HFFc6 (cell line): ENCODE measurements at places on chromosomes 2 and 18.

- peaks cover 70% of the 10 kb centered on the region for H3K27me3 ChIP-seq
- no peak overlapping the region for H3K27ac ChIP-seq
- H3K4me1 ChIP-seq, result no peaks in the 10 kb centered on the region
- no peaks in the 10 kb centered on the region for H3K36me3 ChIP-seq
- no peak for DNase-seq
Observed at GRCh38 chr2:45002686-45003085, 6.6 kb downstream of the SIX2 start.

GRCh38 chr18:77765468-77765867 is 515.8 kb downstream of the GALR1 start:
- peaks cover 9% of the 10 kb centered on the region; the same call in 1 of the 2 replicates for H3K36me3 ChIP-seq
- no peak for DNase-seq
- no peak overlapping the region for H3K27ac ChIP-seq
- peaks cover 2% of the 10 kb centered on the region for H3K27me3 ChIP-seq

GRCh38 chr2:32780961-32781360 is 153.1 kb downstream of the TTC27 start:
- no peak overlapping the region for H3K4me3 ChIP-seq
- peaks cover 35% of the 10 kb centered on the region for H3K36me3 ChIP-seq
- no peaks in the 10 kb centered on the region for H3K27me3 ChIP-seq

DNA sequence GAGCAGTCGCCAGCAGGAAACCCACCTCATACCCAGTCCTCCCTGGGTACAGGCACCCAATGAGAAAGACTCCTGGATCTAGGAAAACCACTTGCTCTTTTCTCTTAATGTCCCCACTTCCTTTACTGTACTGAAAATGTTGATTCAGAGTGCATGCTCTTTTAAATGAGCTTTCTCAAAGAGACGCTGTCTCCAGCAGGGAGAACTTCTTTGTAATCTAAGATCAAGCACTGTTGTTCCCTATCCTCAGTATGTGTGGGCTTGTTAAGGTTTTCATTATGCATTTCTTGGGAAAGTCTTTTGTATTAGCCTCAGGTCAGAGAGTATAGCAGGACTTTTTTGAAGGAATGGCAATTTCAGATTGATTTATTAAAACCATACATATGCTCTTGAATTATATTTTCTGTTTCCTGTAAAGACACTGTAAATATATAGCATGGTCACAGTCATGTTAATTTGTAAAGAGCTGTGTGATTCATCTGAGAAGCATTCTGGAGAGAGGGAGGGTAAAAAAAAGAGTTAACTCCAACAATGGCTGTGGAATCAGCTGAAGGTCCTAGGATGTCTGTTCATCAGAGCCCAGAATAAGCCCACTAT is 178.1 kb downstream of the MGAT5 start:
- peak overlapping the region; percentile 46 for H3K27ac ChIP-seq
- peaks cover 35% of the 10 kb centered on the region for H3K4me1 ChIP-seq
- H3K27me3 ChIP-seq, result no peaks in the 10 kb centered on the region; the same call in 1 of the 2 replicates
- H3K36me3 ChIP-seq, result peaks cover 63% of the 10 kb centered on the region

DNA sequence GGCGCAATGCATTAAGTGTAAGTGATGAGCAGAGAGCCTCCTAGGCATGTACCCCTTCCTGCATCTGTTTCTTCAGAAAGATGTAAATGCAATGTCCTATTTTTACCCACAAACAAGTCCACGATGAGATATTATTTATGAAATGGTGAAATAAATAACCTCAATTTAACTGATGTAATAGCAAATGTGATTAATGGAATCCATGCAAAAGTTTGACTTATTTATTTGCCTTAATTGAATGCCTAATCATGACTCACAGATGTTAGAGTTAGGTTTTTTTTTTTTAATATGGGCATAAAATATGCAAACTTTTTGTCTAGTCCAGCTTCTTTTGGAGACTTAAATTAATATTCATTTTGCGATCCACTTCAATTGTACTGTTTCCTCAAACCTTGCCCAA is 67.7 kb upstream of the ITGA4 start:
- H3K27me3 ChIP-seq, result no peaks in the 10 kb centered on the region
- no peak for DNase-seq
- no peaks in the 10 kb centered on the region for H3K36me3 ChIP-seq
- peaks cover 20% of the 10 kb centered on the region for H3K4me1 ChIP-seq

DNA sequence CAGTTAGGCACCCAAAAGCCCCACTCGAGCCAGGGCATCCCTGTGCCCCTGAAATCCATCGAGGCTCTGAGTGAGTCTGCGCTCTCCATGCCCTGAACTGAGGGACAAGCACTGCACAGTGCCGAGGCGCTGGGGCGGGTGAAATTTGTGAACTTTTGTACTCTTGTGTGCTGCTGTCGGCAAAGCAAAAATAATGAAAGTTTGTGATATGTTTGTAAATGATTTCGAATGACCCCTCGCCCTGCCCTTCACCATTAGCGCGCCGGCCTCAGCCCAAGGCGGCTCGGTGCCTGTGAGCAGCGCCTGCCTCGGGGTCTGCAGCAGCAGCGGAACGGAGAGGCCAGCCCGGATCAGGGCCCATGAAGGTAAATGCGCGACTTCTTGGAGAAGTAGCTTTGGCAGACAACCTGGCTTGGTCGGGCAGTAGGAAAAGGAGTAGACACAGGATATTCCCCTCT is 1.8 kb upstream of the HOXD4 start:
- H3K4me1 ChIP-seq, result peaks cover 17% of the 10 kb centered on the region; the same call in 1 of the 2 replicates
- no peaks in the 10 kb centered on the region; the same call in 1 of the 2 replicates for H3K36me3 ChIP-seq
- peaks cover 72% of the 10 kb centered on the region for H3K27me3 ChIP-seq
- DNase-seq, result no peak

DNA sequence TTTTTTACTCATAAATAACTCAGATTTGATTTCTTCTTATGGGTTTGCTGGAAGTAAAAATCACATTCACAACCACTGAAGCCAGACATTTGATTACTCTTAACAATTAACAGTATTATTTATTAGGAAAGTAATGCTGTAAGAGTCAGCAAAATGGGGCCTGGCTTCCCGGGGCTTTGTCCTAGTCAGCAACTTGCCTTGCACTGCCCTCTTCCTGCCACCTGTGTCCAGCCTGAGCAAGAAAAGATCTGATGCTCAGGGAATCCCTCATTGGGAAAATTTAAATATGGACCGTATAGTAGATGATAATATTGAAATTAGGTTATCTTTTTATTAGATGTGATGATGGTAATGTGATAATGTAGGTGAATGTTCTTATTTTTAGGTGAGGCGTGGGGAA is 30.8 kb upstream of the ACYP2 start:
- no peaks in the 10 kb centered on the region for H3K36me3 ChIP-seq
- DNase-seq, result no peak
- H3K4me3 ChIP-seq, result no peak overlapping the region
- H3K4me1 ChIP-seq, result peaks cover 38% of the 10 kb centered on the region
- H3K27ac ChIP-seq, result no peak overlapping the region

DNA sequence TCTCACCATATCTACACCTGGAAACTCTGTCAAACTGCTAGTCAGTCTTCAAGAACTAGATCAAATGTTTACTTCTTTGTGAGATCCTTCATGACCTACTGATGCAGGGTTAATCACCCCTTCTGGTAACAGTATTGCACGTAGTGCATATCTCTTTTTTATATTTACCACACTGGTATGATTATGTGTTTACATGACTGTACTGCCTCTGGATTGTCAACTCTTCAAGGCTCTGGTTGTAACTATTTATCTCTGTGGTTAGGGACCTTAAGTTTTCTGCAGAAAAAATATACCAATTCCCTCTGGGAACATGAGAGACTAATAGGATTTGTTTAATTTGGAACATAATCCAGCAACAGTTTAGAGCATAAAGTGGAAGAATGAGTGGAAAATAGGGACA is 135.5 kb downstream of the PDE1A start:
- H3K27me3 ChIP-seq, result no peaks in the 10 kb centered on the region
- no peaks in the 10 kb centered on the region for H3K36me3 ChIP-seq
- no peaks in the 10 kb centered on the region for H3K4me1 ChIP-seq
- no peak overlapping the region for H3K27ac ChIP-seq
- no peak for DNase-seq
- no peak overlapping the region for H3K4me3 ChIP-seq

GRCh38 chr18:31225668-31226067 is 63.0 kb upstream of the DSC1 start:
- no peaks in the 10 kb centered on the region for H3K4me1 ChIP-seq
- no peaks in the 10 kb centered on the region for H3K36me3 ChIP-seq
- H3K27me3 ChIP-seq, result no peaks in the 10 kb centered on the region; the same call in 1 of the 2 replicates
- H3K4me3 ChIP-seq, result no peak overlapping the region
- DNase-seq, result no peak

- H3K27me3 ChIP-seq, result no peaks in the 10 kb centered on the region; the same call in 1 of the 2 replicates
- H3K4me1 ChIP-seq, result peaks cover 43% of the 10 kb centered on the region
- H3K4me3 ChIP-seq, result peak overlapping the region; percentile 66
- peak; percentile 66 for DNase-seq
Observed at GRCh38 chr2:12555012-12555645, 161.6 kb upstream of the TRIB2 start.

DNA sequence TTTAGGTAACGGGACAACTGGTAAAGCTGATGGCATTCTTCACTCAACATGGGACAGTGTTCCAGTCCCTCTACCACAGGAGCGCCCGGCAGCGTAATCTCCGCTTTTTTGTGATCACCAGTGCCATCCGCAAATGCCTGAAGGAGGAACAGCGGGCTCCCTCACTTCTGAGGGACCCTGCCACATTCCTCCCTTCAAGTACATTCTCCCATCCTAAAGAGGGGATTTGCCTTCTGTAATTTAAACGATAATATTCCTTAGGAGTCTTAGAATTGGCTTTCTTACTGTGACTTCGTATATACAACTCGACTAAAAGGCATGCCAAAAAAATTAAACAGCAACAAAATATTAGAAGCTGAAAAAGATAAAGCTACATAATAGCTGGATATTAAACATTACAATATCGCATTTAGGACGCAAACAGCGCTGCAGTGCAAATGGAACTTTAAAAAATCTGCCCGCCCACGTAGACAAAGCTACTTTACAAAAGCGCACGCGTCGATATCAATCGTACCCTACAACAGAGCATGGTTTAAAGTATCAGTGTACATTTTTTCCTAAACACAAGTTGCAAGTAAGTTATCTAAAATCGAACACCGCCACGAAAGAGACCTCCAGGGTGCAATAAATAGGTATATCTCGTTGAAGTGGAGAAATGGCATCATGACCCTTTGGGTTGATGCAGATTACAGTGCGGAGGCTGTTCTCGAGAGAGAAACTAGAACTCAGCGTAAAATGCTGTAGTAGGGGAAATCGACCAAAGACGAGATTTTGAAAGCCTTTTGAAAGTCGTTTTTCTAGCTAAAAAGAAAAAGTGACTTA is 2.3 kb upstream of the VSNL1 start:
- H3K36me3 ChIP-seq, result no peaks in the 10 kb centered on the region
- peaks cover 15% of the 10 kb centered on the region for H3K4me1 ChIP-seq
- peak overlapping the region; percentile 33; the same call in 1 of the 2 replicates for H3K4me3 ChIP-seq
- DNase-seq, result no peak
- H3K27ac ChIP-seq, result no peak overlapping the region

DNA sequence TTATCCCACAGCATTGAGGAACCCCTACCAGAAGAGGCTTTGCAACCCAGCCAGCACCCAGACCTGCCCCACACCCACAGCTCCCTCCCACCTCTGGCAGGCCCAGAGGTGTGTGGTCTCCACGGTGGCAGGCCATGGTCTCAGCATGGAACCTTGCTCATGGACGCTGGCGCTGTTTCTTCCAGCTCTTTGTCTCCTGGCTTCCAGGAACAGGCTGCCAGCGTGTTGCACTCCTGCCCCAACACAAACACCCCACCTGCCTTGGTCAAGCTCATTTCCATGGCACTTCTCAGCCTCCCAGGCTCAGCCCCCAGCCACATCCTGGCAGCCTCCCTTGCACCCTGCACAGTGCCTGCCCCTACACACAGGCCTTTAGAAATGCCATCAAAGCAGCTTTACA is 31.7 kb downstream of the EN1 start:
- H3K27me3 ChIP-seq, result peaks cover 35% of the 10 kb centered on the region
- no peak overlapping the region for H3K4me3 ChIP-seq
- H3K27ac ChIP-seq, result no peak overlapping the region
- no peak for DNase-seq
- no peaks in the 10 kb centered on the region for H3K36me3 ChIP-seq
- H3K4me1 ChIP-seq, result no peaks in the 10 kb centered on the region

DNA sequence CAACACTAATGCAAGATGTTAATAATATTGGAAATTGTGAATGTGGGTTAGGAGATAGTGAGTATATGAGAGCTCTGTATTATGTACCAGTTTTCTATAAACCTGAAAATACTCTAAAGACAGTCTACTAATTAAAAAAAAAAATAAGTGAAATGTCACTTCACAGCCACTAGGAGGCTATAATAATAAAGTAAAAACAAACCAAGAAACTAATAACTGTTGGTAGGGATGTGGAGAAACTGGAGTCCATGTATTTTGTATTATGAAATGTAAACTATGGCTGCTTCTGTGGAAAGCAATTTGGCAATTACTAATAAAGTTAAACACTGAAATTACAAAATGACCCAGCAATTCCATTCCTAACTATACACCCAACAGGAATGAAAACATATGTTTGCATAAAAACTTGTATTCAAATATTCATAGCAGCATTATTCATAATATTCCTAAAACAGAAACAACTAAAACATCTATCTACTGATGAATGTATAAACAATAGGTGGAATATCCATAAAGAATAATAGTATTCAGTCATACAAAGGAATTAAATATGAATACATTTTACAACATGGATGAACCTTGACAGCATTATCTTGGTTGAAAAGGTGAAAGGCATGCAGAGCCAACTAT is 36.2 kb downstream of the CCDC178 start:
- H3K27ac ChIP-seq, result no peak overlapping the region
- no peaks in the 10 kb centered on the region for H3K27me3 ChIP-seq
- H3K4me3 ChIP-seq, result no peak overlapping the region
- no peaks in the 10 kb centered on the region for H3K4me1 ChIP-seq

DNA sequence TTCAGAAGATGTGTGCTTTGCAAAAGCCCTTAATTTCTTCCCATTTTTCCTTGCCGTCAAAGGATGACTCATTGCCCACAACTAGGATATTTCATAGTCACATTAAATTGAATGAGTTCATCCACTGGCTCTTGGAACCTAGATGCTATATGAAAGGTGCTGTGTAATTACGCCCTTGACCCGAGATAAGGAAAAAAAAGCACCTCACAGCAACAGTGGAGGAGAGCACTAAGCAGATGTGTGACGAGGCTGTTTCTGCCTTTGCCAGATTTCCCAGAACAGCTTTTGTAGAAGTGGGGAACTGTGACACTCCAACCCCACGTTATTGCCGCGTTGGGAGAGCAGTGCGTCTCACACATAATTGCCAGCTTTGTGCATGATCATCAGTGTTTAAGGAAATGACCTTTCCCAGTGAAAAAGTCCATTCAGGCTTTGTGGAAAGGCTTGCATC is 33.3 kb upstream of the TMEM87B start:
- no peaks in the 10 kb centered on the region for H3K36me3 ChIP-seq
- peak; percentile 13 for DNase-seq
- peaks cover 40% of the 10 kb centered on the region for H3K27me3 ChIP-seq
- 0 out of 2 replicates have a peak, but pooled peaks cover 4% of the 10 kb centered on the region for H3K4me1 ChIP-seq
- no peak overlapping the region for H3K4me3 ChIP-seq
- no peak overlapping the region for H3K27ac ChIP-seq

DNA sequence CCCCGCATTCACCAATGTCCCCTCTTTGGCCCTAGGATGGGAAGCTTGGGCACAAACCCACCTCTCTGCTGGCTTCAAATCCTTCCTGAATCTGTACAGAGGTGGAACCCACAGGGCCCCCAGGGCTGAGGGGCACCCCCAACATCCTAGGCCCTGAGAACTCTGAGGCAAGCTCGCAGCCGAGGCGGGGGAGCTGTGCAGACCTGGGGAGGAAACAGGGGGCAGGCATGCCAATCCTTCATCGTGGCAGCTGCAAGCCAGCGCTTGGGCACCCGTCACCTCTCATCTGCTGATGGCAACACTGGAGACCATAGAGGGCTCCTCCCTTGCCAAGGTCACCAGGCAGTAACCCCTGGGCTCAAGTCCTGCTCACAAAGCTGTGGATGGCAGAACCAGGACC is 10.8 kb downstream of the ECEL1 start:
- H3K27me3 ChIP-seq, result peaks cover 47% of the 10 kb centered on the region
- no peak overlapping the region for H3K4me3 ChIP-seq
- H3K4me1 ChIP-seq, result no peaks in the 10 kb centered on the region
- no peaks in the 10 kb centered on the region for H3K36me3 ChIP-seq
- no peak for DNase-seq
